ENCODE measurements at places on chromosomes 2 and 18.

DNA sequence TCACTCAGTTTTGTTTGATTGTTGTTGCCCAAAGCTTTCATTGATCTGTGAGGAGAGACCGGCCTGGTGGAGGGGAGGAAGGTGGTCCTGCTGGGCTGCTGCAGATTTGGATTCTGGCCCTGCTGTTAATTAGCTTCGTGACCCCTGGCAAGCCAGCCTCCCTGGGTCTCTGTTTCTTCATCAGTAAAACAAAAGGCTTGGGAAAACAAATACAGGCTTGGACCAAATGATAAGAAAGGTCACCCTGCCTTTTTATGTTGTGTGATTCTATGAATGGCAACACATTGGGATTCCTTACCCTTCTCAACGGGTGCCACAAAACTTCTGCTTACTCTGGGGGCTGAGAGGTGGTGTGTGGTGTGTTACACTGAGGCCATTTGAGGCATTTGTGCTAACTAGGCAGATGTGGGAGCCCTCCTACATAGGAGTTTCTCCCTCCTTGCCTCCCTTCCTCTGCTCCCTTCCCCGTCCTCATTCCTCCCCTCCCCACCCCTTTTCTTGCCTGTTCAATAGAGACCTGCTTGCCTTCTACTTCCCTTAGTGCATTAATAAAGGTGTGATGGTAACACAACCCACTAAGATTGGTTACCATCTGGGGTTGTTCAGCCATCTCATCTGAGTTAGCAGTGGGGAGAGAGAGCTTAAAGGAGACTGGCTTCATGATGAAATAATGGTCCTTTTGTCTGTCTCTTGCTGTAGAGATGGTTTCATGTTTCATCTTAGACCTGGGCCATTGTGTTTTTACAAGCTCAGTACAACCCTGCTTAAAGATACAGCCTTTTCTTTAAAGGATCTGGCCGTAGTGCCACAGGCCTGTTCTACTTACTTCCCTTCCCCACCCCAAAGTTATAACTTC, 96.2 kb downstream of the TANC1 start:
- DNase-seq, result no peak

DNA sequence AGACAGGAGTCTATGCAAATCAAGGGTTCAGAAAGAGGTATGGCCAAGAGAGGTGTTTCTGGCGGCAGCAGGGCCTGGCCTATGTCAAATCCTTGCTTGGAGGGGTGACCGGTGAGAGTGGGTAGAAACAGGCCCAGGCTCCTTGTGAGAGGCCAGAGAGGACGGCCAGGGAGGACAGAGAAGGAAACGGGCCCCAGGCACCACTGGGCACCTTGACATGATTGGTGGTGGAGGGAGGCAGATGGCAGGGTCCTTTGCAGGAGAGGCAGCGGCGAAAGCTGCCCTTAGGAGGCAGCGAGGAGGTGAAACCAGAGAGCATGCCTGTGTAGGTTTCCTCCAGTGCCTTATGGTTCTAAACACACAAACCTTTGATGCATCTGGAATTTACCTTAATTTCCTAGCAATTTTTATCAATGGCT, 6.2 kb downstream of the RAMP1 start:
- no peak for DNase-seq

GRCh38 chr2:134240061-134240460, 13.8 kb upstream of the MGAT5 start:
- DNase-seq, result no peak

DNA sequence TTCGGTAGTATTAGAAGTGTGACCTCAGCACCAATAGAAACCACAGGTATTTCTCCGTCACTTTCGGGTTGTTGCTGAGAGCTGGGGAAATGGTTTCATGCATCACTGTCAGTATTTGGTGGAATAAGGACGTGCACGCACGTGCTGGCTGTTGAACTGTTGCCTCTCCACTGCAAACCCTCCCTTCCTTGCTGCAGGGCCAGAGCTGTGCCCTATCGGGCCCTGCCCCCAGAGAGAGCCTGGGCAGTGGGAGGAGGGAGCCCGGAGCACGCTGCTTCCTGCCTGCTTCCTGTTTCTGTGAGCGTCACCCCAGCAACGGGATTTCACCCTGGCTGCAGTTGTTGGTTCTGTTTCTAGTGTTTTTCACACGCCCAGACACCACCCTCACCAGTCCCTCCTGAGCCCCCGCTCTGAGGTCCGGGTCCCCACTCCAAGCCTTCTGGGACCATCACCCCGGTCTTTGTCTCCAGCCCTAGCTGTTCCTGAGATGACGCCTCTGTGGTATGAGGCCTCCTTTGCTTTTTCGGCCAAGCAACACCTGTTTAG, 47.4 kb downstream of the LRRFIP1 start:
- peak; percentile 86 for DNase-seq

DNA sequence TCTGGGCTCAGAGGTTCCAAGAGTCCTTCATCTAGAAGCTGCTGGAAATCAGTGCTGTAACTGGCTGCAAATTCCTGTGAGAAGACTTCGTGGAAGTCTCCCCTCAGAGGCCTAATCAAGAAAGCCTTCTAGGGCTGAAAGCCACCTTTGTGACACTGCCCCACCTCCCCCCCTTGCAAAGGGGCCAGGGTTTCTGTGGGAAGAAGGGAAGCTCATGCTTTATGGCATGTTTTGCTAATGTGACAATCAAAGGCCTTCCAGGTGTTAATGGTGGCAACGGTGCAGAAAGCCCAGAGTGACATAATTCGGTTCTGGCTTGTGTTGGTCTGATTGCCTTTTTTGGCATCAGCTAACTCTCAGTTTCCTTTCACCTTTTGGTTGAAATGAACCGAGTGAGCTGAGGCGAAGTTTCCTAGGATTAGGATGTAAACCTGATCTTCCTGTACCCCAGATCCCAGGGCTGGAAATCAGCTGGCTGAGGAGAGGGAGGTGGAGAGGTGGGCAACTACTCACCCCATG, 126.9 kb upstream of the TRIB2 start:
- no peak for DNase-seq

GRCh38 chr18:3966246-3966641, 488.9 kb downstream of the DLGAP1 start:
- no peak for DNase-seq

DNA sequence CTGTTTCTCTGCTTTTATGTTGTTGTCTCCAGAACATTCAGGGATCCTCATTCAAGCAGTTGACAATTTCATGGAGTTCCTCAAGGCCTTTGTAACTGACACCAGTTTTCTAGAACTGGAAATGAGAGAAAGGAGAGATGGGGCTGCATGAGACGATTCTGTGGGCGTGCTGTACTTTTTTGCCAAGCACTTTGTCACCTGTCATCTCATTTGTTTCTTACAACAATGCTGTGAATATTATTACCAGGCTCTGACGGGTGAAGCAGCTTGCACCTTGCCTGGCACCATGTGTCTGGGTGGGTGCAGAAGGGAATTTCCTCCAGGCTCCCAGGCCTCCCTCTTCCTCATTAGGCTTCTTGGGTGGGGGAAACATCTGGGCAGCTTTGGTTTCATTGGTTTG, 22.2 kb upstream of the ATOH8 start:
- no peak for DNase-seq

- DNase-seq, result no peak
Measured at GRCh38 chr18:35075132-35075531, 33.9 kb downstream of the MAPRE2 start.

DNA sequence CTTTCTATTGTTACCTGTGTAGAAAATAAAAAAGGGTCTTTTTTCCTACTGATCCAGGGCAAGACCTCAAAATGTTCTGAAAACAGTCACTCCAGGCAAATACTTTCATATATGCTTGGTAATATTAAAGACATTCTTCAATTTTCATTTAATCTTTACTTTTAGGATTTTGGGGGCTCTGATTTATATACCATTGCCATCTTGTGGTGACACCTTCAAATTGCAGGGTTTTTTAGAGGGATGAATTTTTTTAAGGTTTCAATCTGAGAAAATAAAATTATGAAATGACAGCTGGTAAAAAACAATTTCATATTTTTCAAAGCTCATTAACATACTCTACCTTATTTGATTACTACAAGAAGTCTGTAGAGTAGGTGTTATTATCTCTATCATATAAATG, 26.8 kb downstream of the MAPK4 start:
- DNase-seq, result no peak

- DNase-seq, result no peak
Measured at GRCh38 chr2:220168891-220169546, 541.6 kb downstream of the SLC4A3 start.

GRCh38 chr18:49178736-49179135, 228.0 kb upstream of the SMAD7 start:
- DNase-seq, result no peak

- no peak for DNase-seq
Measured at GRCh38 chr2:180473456-180473855, 466.4 kb upstream of the CWC22 start.

DNA sequence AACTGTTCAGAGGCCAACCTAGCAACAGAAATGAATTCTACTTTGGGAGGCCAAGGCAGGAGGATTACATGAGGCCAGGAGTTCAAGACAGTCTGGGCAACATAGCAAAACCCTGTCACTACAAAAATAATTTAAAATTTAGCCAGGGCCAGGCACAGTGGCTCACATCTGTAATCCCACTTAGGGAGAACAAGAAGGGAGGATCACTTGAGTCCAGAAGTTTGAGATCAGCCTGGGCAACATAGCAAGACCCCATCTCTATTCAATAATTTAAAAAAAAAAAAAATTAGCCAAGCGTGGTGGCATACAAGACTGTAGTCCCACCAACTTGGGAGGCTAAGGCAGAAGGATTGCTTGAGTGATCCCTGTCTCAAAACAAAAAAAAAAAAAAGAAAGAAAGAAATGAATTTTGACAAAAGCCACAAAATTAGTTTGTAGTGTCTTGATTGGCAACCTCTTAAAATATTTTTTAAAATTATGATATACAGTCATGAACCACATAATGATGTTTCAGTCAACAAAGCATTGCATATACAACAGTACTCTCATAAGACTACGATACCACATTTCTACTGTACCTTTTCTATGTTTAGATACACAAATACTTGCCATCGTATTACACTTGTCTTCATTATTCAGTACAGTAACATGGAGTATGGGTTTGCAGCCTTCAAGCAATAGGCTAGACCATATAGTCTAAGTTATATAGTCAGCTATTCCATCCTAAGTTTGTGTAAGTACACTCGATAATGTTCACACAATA, 130.7 kb downstream of the ZFP36L2 start:
- DNase-seq, result no peak

- no peak for DNase-seq
Measured at GRCh38 chr18:5158172-5158571, 38.9 kb downstream of the AKAIN1 start.

DNA sequence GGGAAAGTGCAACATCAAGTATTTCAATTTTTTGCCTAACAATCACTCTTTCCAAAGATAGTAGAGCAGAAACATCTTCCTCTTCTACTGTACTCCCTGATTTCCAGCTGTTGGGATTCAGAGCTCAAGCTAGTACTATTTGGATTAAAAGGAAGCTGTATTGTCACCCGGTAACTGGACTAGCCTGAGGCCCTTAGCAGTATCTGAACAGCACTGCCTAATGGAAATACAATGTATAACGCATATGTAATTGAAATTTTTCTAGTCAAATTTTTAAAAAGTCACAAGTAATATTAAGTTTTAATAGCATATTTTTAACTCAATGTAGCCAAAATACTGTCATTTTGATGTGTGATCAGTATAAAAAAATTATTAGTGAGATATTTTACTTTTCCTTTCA, 86.2 kb downstream of the COX7A2L start:
- DNase-seq, result no peak

- DNase-seq, result no peak
Measured at GRCh38 chr2:170434900-170435621, 257.1 kb downstream of the MYO3B start.

DNA sequence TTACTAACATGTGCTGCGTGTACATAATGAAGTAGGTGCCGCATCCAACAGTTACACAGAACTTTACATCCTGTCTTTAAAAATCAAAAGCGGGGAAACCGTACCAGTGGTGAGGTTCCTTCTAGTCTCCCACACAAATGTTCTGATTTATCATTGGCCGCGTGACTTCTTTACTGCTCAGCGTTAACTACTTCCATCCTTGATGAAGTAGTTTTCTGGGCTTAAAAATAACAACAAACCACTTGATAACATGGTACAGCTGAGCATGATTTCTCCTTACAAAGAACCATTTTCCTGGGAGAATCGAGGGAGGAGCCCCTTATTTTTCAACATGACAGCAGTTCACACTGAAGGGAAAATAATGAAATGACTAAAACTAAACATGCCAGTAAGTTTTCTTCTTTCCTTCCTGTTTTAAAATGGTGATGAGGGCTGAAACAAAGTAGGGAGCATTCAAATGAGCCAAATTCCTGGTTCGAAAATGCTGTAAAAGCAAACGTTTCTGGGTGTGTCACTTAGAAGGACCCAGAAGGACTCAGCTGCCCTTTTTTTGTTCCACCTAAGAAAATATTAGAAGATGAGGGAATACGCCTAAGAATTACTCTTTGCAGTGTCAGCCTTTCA, 9.9 kb downstream of the EMILIN2 start:
- DNase-seq, result no peak

DNA sequence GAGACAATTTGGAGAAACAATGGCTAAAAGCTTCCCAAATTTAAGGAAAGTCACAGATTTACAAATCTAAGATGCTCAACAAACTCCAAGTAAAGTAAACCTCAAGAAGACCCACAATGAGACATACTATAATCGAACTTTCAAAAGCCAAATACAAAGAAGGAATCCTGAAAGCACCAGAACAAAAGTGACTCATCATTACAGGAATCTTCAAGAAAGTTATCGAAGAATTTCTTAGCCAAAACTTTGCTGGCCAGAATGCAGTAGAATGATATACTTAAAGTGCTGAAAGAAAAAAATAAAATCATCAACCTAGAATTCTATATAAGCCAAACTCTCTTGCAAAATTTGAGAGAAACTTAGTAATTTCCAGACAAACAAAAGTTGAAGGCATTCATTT, 106.5 kb upstream of the TMEM200C start:
- no peak for DNase-seq

- DNase-seq, result no peak
Measured at GRCh38 chr18:13641551-13642439, 84.6 kb downstream of the FAM210A start.

DNA sequence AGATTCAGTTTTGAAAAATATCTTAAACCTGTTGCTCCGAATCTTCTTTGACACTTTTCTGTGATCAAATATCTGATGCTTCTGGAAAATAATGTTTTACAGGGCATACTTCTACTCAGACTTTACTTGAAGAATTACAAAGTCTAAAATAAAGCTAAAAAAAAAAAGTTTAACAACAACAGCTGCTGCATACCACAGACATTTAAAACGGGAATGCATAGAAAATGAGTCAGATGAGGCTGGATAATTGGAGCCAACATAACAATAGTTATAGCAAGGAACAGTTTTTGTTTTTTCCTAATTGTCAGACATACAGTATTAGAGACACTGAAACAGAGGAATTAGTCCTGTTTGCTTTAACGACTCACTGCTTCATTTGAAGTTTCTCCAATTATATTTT, 1090.2 kb downstream of the SUCLG1 start:
- DNase-seq, result no peak

- DNase-seq, result no peak
Measured at GRCh38 chr2:600542-601386, 76.4 kb downstream of the TMEM18 start.

GRCh38 chr2:31956312-31956711, 54.5 kb downstream of the MEMO1 start:
- DNase-seq, result no peak

- DNase-seq, result no peak
Measured at GRCh38 chr2:111160758-111161157, 40.0 kb downstream of the BCL2L11 start.

Measured in naive thymus-derived CD8-positive, alpha-beta T cell (primary cell).